D341Med (cell line): ENCODE measurements at places on chromosomes 4 and X.

DNA sequence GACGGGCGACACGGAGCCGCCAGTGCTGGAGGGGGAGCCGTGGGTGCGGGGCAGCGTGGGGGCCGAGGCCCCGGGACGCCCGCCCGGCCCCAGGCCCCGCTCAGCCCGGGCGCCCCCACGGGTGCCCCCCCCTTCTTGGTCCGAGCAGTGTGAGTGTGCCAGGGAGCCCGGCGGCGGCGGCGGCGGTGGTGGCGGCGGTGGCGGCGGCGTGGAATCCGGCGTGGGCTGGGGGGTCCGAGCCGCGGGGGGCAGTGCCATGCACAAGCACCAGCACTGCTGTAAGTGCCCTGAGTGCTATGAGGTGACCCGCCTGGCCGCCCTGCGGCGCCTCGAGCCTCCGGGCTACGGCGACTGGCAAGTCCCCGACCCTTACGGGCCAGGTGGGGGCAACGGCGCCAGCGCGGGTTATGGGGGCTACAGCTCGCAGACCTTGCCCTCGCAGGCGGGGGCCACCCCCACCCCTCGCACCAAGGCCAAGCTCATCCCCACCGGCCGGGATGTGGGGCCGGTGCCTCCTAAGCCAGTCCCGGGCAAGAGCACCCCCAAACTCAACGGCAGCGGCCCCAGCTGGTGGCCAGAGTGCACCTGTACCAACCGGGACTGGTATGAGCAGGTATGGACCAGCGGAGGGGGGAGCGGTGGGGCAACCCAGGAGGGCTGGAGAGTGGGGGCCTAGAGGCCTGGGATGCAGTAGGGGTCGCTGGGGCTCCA is 466 bp downstream of the DLG3 start:
- no peak for DNase-seq

GRCh38 chr4:57633212-57633859 is 523.2 kb upstream of the IGFBP7 start:
- no peak for DNase-seq

- DNase-seq = no peak
Observed at GRCh38 chr4:97317671-97318070, 825.6 kb downstream of the STPG2 start.

DNA sequence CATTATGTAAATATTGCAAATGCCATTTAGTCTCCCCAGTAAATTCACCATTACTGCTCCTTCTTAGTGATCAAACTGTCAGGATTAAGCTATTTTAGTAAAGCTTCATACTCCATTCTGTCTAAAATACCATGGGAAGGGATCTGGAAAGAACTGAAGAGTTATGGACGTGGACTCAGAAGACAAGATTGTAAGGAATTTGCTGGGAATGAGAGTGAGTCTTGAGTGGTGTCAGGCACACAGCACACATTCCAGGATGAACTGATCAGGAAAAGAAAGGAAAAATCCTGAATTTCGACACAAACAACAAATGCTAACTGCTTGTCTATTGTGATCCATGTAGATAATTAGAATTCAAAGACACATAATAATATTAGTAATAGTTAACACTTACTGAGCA is 311.0 kb downstream of the CENPC start:
- DNase-seq = no peak

GRCh38 chr4:38759113-38759789 is 23.5 kb downstream of the TLR10 start:
- peak; percentile 64 for DNase-seq

DNA sequence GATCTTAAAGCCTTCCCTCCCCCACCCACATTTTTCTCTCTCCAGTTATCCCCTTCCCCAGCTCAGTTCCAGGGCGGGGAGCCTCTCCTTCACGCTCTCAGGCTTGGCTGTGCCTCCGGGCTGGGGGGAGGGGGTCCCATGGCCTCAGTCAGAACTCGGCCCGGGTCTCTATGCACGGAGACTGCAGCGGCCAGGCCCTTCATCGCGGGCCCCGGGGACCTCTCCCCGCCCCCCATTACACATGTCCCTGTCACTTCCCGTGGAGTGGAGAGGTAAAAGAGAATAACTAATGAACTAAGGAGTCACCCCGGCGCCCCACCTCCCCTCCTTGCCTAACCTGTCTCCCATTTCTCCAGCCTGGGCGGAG is 838 bp upstream of the PRICKLE3 start:
- no peak for DNase-seq

DNA sequence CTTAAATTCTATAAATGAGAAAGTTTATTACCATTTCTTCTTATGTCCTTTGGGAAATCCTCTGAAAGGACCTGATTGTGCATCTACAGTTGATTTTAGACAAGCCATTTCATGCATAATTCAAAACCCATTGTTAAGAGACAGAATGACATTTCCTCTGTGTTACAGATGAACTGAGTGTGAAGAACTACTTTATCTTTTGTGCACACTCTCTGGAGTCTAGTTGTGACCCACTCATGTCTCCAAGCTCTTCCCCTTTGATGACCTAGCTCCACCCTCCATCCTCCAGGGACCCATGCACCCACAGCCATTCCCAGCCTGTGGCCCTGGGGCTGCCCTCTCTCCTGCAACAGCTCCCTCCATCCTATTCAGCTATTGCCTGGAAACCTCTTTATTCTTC is 57.5 kb upstream of the BMPR1B start:
- DNase-seq = no peak

DNA sequence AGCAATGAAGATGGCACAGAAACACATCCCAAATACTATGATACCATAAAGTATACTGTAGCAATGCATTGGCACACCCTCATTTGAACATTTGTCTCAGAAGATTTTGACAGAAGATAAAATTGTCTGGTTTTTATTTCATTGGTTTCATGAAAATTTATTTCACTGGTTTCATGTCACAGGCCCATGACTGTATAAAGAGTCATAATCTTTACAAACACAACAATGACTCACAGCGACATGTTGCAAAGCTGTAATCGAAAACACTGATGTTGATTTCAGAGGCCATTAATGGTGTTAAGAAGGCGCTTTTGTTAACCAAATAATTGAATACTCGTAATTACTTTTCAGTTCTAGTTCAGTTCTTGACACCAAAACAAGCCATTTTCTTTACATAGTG is 8.1 kb upstream of the DTHD1 start:
- no peak for DNase-seq
